ENCODE measurements at places on chromosomes 4 and X.
A peak's percentile ranks its signal among the peaks of the same experiment; 100 is the strongest.

GRCh38 chr4:83262682-83263081 lies 21.9 kb downstream of the COQ2 start:
- DNase-seq, result no peak

- DNase-seq, result peak; percentile 10
These were observed 11.8 kb upstream of the PGK1 start for GRCh38 chrX:78092296-78092695.

GRCh38 chrX:104084534-104085277 lies 8.7 kb upstream of the TMSB15C start:
- DNase-seq, result no peak

DNA sequence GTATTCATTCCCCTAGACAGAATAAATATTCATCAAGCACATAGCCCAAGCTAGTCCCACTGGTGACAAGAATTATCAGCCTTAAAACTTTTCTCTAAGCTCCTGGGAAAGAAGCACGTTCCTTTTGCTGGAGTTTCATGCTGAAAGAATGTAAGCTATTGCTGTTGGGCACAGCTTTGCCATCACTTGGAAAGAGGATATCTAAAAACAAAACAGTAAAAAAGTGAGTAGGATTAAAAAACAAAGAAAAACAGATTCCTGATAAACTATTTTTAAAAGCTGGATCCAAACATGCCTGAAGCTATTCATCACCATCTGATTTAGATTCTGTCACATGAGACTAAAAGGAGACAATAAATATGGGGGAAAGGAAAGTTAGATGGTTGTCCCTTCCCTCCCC lies 176.8 kb downstream of the SCFD2 start:
- DNase-seq, result no peak

- DNase-seq, result no peak
These were observed 183.4 kb downstream of the PPP3CA start for GRCh38 chr4:101163936-101164335.

DNA sequence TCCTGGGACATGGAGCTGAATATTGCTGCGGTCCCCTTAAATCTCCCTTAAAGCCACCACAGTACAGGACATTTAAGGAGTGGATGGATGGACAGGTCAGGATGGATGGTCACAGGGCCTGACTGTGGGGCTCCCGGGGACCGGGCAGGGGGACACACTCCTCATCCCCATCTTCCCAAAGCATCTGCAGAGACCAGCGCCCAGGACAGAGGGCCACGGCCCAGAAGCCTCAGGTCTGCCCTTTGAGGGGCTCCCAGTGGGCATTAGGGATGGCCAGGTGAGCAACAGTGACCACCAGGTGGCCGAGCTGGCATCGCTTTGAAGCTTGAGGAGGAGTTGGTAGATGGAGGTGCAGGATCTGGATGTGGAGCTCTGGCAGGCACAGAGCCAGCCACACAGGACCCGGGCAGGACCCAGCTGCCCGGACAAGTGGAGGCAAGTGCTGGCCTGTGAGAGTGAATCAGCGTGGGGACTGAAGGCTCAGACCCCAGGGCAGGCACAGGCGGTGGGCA lies 51.4 kb downstream of the ABLIM2 start:
- DNase-seq, result no peak

- no peak for DNase-seq
These were observed 13.2 kb downstream of the NEIL3 start for GRCh38 chr4:177322881-177323280.

DNA sequence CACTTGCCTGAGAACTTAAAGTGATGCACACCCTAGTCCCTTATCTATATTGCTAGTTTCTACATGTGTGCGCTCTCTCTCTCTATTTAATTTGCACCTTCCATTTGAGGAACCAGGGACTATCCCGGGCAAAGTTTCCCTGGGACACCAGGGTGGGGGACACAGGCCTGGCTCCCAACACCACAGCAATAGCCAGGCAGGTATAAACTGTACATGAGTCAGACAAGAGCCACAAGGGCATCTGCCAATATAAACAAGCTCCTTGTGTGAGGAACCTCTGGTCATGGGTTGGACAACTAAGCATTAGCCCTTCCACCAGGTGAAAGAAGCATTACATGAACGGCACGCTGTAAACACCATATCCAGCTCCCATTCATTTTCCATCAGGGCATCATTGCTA lies 455.5 kb downstream of the STIM2 start:
- no peak for DNase-seq

GRCh38 chr4:52575406-52575805 lies 83.7 kb downstream of the USP46 start:
- no peak for DNase-seq

- DNase-seq, result no peak
These were observed 4.5 kb downstream of the ACSL1 start for GRCh38 chr4:184821242-184821641.

GRCh38 chr4:105755375-105755774 lies 46.8 kb downstream of the GSTCD start:
- DNase-seq, result no peak

GRCh38 chr4:161581262-161582230 lies 582.3 kb downstream of the FSTL5 start:
- DNase-seq, result no peak

GRCh38 chr4:100257567-100257966 lies 67.3 kb upstream of the DDIT4L start:
- no peak for DNase-seq

DNA sequence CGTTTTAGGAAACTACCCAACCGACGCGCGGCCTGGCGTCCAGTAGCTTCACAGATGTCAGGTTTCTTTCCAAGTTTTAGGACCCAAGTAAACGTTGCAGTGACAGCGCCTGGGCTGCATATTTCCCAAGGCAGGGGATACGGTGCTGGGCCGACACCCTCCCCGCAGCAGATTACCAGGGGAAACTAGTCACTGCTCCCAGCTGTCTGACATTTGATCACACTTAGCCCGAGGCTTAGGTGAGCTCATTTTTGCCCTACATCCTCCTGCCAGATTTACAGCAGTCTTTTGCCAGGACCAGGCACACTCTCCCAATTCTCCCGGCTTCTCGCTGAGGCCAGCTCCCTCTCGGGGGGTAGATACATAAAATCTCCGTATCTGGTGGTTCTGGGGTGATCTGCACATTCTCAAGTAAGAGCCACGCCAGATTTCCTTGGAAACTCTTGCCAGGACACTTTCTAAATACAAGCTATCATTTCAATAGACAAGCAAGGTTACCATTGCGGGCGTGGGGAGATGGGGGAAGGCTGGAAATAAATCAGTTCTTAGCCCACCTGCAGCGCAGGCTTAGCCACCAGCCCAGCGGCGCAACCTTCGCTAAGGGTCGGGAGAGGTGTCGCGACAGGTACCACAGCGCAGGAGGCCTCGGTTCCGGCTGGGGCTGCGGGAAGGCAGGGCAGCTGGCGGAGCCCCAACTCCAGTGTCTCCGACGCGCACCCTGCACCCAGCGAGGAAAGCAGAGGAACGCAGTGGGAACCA lies 2.5 kb upstream of the SOX3 start:
- DNase-seq, result no peak

All from activated CD4-positive, alpha-beta memory T cell treated with anti-CD3 and anti-CD28 coated beads for 36 hours (primary cell).